ENCODE measurements at places on chromosomes 1 and 21. TPM values are rescaled to one million over a fixed set of nuclear protein-coding genes. Genes with fewer than 3 reads are reported as not detected.

Gene LCE1C
- total RNA-seq = not detected

Gene IL12RB2
- total RNA-seq = not detected

Gene TNFRSF8
- total RNA-seq = 0.22 TPM

Gene CD1D
- 0.18 TPM for total RNA-seq

Gene SPOCD1
- total RNA-seq = 28.0 TPM

Gene CD1B
- not detected for total RNA-seq

Gene FAM43B
- total RNA-seq = 0.27 TPM

Gene KRTAP13-2
- total RNA-seq = not detected

Gene PANK4
- total RNA-seq = 26.3 TPM

Gene OR6K3
- not detected for total RNA-seq

Gene LHX4
- total RNA-seq = 0.36 TPM

Gene ELF3
- total RNA-seq = 2.9 TPM

Gene C1orf94
- total RNA-seq = 0.70 TPM

Gene BCL2L15
- 0.14 TPM for total RNA-seq

Gene LCE3E
- not detected for total RNA-seq

Gene INTS3
- 40.2 TPM for total RNA-seq

Gene XCL1
- total RNA-seq = not detected

Data from astrocyte (in vitro differentiated cells and primary cell).